ENCODE measurements at places on chromosomes 13 and 19. TPM values are rescaled to one million over a fixed set of nuclear protein-coding genes. Genes with fewer than 3 reads are reported as not detected.

The PRODH2 gene
- 0.36 TPM for total RNA-seq

The ZNF560 gene
- not detected for total RNA-seq

The FGF9 gene
- total RNA-seq = not detected

The PINLYP gene
- 0.19 TPM for total RNA-seq

The ELL gene
- total RNA-seq = 5.6 TPM

The WDR87 gene
- not detected for total RNA-seq

The CSNK1G2 gene
- 47.6 TPM for total RNA-seq

The SIGLEC5 gene
- not detected for total RNA-seq

The ZSCAN1 gene
- not detected for total RNA-seq

The ATP4B gene
- not detected for total RNA-seq

The RNF17 gene
- total RNA-seq = not detected

The SLC10A2 gene
- total RNA-seq = not detected

The C19orf18 gene
- total RNA-seq = not detected

The ACP5 gene
- not detected for total RNA-seq

The FIZ1 gene
- total RNA-seq = 17.6 TPM

The UBE2L5 gene
- not detected for total RNA-seq

The CLIP3 gene
- total RNA-seq = 0.95 TPM

The ACER1 gene
- total RNA-seq = not detected

The SMIM44 gene
- not detected for total RNA-seq

The PRX gene
- total RNA-seq = 1.4 TPM

The CRX gene
- total RNA-seq = not detected

The MEIS3 gene
- 39.1 TPM for total RNA-seq

The SYDE1 gene
- total RNA-seq = 17.2 TPM

The KMT2B gene
- 61.5 TPM for total RNA-seq

The NPAS1 gene
- total RNA-seq = 7.4 TPM

The TINCR gene
- total RNA-seq = 3.5 TPM

The KASH5 gene
- not detected for total RNA-seq

The UGGT2 gene
- total RNA-seq = 9.9 TPM

The EEF2 gene
- total RNA-seq = 1,090 TPM

The TFPT gene
- total RNA-seq = 21.4 TPM

The ZNF793 gene
- 0.05 TPM for total RNA-seq

The FAM83E gene
- total RNA-seq = 0.07 TPM

The TMTC4 gene
- 12.6 TPM for total RNA-seq

The FXYD1 gene
- total RNA-seq = 0.08 TPM

The COL4A2 gene
- 137 TPM for total RNA-seq

The SLC15A1 gene
- 0.03 TPM for total RNA-seq

The SIRT6 gene
- 26.9 TPM for total RNA-seq
